ENCODE measurements at places on chromosomes 6 and 20. TPM values are rescaled to one million over a fixed set of nuclear protein-coding genes. Genes with fewer than 3 reads are reported as not detected.

- H3K4me1 ChIP-seq: peaks cover 48% of the 10 kb centered on the region
- H3K4me3 ChIP-seq: no peak overlapping the region
- DNase-seq: no peak
- H3K36me3 ChIP-seq: peaks cover 12% of the 10 kb centered on the region
- H3K27ac ChIP-seq: peak overlapping the region; percentile 54
These were observed 97.0 kb downstream of the TRERF1 start for GRCh38 chr6:42354702-42355101.

- peak overlapping the region; percentile 100 for H3K4me3 ChIP-seq
- H3K36me3 ChIP-seq: peaks cover 8% of the 10 kb centered on the region
- peak; percentile 92 for DNase-seq
These were observed 747 bp upstream of the PTPRA start for GRCh38 chr20:2872459-2873009.

- no peaks in the 10 kb centered on the region for H3K27me3 ChIP-seq
- H3K27ac ChIP-seq: no peak overlapping the region
- H3K4me1 ChIP-seq: peaks cover 43% of the 10 kb centered on the region
- H3K36me3 ChIP-seq: no peaks in the 10 kb centered on the region
These were observed 78.4 kb downstream of the GMPR start for GRCh38 chr6:16316741-16317251.

FYN gene
- 311 TPM for total RNA-seq

GRCh38 chr20:50610212-50610718, 81.1 kb downstream of the RIPOR3 start:
- no peaks in the 10 kb centered on the region for H3K27me3 ChIP-seq
- DNase-seq: peak; percentile 43
- H3K4me1 ChIP-seq: no peaks in the 10 kb centered on the region

GRCh38 chr6:158039571-158040050, 57.9 kb downstream of the SYNJ2 start:
- H3K4me3 ChIP-seq: no peak overlapping the region
- no peaks in the 10 kb centered on the region for H3K36me3 ChIP-seq
- H3K4me1 ChIP-seq: no peaks in the 10 kb centered on the region
- no peak for DNase-seq
- H3K27me3 ChIP-seq: no peaks in the 10 kb centered on the region

Measured in Karpas-422 (cell line).